ENCODE measurements at places on chromosomes 12 and 14.

- no peak for DNase-seq
These were observed 64.8 kb downstream of the DAD1 start for GRCh38 chr14:22524115-22524783.

DNA sequence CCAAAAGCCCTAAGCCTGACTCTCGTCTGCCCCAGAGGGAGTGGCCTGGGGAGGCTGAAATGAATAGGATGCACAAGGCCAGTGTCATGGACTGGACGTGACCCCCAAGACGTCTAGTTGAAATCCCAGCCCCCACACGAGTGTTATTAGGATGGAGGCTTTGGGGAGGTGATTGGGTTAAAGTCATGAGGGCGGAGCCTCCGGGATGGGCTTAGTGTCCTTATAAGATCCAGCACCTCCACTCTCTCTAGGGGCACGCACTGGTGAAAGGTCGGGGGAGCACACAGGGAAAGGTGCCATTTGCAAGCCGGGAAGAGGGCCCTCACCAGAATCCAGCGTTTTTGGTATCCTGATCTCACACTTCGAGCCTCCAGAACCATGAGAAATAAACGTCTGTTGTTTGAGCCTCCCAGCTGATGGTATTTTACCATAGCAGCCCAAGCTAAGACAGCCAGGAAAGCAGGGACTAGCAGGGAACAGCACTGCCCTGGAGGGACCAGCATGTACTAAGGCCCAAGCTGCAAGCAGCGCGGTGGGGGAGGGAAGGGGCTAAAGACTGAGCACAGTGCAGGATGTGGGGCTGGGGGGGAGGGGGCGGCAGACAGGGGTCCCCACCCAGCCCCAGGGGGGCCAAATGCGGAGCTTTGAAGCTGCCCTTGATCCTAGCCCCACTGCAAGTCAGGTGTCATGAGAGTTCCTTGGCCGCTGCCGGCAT lies 78.3 kb upstream of the NCOR2 start:
- DNase-seq = no peak

DNA sequence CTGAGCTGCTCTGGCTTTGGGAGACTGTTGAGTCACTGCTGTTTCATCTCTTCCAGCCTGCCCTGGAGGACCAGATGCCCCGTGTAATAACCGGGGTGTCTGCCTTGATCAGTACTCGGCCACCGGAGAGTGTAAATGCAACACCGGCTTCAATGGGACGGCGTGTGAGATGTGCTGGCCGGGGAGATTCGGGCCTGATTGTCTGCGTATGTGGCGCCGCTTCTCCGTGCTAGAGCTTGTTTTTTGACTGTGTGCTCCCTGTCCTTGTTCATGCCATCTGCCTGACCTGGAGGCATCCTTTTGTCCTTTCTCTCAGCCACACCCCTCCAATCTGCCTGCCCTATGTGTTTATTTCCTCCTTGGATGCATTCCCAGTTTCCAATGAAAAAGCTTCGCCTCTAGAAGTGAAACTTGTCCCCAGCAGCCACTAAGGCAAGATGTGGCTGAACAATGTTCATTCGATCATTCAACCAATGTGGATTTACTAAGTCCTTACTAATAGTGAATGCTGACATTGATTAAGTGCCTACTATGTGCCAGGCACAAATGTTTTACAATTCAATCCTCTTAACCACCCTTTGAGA lies 98.6 kb downstream of the NT5DC3 start:
- no peak for DNase-seq

DNA sequence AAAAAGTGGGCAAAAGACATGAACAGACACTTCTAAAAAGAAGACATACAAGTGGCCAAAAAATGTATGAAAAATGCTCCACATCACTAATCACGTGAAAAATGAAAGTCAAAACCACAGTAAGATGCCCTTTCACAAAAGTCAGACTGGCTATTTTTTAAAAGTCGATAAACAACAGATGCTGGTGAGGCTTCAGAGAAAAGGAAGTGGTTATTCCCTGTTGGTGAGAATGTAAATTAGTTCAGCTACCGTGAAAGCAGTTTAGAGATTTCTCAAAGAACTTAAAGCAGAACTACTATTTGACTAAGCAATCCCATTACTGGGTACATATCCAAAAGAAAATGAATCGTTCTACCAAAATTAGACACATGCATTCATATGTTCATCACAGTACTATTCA lies 237.0 kb downstream of the KIF21A start:
- no peak for DNase-seq

All from HuH-7.5 (cell line).